DMS153 (cell line): ENCODE measurements at places on chromosomes 6 and 20.

- DNase-seq = no peak
These were observed 47.2 kb downstream of the RRBP1 start for GRCh38 chr20:17634661-17635331.

GRCh38 chr6:43990275-43990626 is 137.0 kb downstream of the MRPL14 start:
- DNase-seq = peak; percentile 42

GRCh38 chr6:14818422-14818884 is 427.4 kb upstream of the JARID2 start:
- no peak for DNase-seq

GRCh38 chr6:158730541-158730907 is 80.7 kb downstream of the SYTL3 start:
- DNase-seq = no peak

DNA sequence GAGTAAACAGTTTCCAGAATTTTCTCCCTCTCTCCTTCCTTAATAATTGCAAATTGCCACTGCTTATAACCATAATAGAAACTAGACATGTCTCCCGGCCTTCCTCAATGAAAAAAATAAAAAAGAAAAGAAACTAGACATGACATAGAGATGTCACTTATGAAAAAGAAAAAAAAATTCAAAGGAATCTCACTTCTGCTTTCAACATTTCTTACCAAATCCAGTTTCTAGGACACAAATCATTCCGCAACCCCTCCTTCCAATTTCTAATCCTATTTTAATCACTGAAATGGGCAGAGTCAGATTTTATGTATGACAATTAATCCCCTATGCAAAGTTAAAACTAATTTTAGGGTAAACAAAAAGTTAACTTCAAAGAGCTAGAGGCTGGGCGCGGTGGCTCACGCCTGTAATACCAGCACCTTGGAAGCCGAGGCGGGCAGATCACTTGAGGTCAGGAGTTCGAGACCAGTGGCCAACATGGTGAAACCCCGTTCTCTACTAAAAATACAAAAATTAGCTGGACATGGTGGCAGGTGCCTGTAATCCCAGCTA is 40.1 kb upstream of the EEF1A1 start:
- no peak for DNase-seq

- DNase-seq = no peak
These were observed 424.3 kb upstream of the ARID1B start for GRCh38 chr6:156352861-156353260.

DNA sequence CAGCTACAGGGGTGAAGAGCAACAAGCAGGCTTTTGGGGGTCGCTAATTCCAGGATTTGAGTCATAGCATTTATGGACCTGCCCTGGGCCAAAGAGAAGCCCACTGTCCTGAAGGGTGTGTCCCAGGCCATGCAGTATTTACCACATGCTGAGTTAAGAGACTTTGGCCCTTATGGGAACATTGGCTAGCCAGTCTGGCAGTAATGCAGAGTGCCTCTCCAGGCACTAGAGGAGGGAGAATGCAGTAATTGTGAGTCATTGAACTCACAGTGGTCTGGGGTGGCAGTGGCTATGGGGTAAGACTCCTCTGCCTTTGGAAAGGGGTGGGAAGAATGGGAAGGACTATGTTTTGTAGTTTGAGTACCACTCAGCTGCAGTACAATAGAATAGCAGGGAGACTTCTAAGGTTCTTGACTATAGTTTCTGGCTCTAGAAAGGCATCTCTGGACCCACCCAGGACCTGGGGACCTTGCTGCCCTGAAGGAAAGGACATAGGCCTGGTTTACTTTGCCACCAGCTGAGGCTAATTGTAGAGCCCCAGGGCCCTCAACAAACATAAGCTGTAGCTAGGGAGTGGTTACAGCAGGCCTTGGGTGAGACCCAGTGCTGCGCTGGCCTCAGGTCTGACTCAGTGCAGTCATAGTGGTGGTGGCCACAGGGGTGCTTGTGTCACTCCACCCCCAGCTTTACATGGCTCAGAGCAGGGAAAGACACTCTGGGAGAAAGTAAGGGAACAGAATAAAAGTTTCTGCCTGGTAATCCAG is 520.9 kb downstream of the HTR1B start:
- no peak for DNase-seq

DNA sequence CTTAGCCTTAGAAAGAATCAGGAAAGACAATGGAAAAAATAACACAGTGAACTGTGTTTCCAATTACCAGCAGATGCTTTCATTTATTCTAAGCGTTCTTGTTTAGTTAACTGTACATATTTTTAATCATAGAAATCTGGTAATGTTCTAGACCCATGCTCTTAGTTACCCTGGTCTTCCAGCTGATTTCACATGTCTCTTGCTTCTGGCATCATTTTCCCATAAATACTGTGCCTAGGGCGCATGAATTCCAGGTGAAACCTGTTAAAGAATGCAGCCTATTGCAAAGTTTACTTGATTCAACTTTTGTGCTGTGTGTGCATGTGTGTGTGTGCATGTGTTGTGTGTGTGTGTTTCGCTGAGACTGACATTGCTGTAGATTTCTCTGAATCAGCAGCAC is 178.6 kb downstream of the PDE7B start:
- no peak for DNase-seq

DNA sequence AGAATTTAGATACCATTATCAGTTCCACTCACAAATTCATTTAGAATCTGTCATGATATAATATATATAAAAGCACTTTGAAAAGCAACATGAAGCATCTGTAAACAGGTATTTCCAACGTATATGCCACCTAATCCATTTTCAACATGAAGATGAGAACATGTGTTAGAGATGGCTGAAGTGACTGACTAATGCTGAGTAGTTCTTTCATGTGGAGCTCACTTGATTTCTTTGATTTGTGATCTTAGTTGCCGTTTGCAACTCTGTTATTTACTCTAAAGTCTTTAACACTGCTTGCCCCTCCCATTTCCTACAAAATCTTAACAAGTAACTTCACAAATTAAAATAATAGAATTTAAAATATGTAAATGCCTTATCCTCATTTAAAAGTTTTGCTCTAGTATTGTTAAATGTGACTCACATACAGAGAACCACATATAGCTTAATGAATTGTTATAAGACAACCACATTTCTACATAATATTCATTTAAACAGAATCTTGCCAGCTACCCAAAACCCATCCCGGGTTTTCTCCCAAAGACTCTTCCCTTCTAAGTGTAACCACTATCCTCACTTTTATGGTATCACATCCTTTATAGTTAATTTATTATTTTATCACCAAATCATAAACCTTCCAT is 78.3 kb downstream of the ME1 start:
- DNase-seq = no peak

DNA sequence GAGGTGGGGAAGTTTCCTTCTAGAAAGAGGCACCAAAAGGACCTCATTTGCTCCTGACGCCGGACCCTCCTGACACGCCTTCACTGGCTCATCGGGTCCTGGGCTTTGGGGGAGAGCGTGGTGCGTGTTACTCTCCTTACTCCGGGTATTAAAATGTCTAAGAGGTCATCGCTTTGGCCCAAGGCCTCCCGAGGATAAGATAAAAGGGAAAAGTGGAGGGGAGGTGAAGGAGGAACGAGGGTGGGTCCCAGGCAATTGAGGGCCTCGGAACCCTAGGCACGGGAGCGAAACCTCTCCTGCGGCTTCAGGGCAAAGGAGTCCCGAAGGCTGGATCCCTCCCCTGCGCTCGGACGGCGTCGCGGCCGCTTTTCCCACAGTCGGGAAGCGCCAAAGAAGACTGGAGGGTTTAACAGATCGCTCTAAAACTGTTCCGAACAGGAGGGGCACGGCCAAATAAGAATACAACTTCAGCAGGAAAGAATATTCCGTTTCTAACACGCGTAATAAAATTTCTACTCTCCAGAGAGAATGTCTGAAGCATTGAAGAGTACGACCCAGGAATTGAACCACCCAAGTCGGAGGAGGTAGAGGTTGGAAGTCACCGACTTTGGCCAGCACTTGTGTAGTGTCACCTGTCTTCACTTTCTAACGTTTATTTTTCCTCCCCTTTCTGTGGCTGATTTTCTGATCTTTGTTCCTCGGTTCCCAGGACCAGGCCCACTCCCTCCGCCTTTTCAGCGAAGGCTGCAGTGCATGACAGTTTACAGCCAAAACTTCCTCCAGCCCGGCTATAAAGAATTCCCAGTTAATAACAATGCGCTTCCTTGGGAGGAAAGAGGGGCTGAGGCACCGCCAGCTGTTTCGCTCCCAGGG is 2.1 kb upstream of the TBXT start:
- no peak for DNase-seq

DNA sequence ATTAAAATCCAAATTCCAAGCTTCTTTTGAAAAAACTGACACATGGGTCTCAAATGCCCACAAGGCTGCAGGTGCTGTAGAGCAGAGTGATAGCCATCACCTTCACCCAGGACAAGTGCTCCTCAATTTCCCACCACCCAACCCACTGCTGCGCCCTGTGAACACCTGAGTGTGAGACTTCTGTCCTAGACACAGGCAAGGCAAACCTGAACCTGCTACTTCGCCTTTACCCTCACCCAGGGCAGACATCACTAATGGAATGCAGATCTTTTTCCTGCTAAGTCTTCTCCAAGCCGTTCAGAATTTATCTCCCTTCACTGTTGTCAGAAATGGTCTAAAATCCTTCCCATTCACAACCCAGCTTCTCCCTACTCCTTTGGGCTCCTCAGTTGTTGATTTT is 65.9 kb downstream of the PREX1 start:
- DNase-seq = no peak

- DNase-seq = no peak
These were observed 39.2 kb downstream of the CCN2 start for GRCh38 chr6:131911951-131912350.

DNA sequence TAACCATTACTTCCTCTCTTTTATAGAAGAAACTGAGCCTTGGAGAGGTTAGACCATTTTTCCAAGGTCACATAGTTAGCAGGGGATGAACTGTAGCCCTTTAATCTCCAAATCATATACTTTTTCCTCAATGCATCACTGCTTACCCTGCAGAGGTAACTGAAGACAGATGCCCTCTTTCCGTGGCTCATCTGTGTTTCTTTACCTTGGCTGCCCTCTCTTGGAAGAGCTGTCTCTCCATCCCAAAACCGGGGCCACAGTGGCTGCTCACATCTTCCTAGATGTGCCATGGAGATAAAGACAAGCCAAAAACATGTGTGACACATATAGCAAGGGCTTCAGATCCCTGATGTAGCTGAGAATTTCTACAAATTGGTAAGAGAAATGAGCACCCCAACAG is 581 bp upstream of the ALDH8A1 start:
- no peak for DNase-seq

DNA sequence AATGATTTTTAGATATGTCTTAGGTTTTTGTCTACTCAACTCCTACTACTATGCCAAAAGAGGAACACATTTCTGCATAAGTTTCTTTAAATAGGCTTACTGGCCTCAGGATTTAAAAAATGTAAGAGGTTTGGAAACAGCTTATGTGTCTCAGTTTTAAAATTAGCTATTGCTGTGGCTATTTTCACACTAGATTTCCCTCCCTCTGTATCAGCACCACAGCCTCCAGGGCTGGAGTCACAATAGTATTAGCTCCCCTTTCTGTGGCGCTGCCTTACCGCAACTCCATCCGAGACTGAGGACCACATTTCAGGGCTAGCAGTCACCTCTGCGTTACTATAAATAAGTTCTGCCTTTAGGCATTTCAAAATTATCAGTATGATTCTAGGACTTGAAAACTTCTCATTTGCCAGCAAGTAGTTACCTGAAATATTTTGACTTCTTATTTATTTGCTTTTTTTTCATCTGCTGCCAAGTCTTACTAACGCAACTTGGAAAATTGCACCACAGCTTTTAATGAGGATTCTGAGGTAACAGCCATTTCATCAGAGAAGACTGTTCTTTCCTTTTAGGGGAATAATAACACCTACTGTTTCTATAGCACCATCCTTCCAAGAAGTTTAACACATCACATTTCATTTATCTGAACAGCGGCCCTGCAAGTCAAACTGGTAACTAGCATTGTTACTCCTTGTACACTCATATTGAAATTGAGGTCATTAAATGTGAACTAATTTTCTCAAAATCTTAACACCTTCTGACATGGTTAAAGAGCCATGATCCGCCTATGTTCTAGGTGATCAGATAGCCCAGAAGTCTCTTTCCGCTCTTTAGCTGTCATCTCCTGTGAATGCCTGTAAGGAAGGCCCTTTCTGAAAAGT is 105.9 kb downstream of the GJA10 start:
- no peak for DNase-seq

DNA sequence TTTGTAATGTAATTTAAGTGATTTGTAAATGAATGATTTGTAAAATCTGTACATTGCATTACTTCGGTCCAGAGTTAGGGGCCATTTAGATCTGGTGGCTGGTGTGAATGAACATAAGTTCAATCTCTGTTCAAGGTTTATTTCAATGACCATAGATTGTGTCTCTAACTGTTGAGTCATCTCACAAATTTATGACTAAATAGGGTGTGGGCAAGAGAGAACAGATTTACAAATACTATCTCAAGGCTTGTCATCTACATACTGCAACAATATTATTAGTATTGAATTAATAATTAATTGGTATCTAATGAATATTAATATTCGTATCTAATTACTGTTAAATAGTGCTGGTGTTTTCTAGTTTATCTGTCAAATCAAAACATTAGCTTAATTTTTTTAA is 115.3 kb upstream of the EDN1 start:
- DNase-seq = no peak

DNA sequence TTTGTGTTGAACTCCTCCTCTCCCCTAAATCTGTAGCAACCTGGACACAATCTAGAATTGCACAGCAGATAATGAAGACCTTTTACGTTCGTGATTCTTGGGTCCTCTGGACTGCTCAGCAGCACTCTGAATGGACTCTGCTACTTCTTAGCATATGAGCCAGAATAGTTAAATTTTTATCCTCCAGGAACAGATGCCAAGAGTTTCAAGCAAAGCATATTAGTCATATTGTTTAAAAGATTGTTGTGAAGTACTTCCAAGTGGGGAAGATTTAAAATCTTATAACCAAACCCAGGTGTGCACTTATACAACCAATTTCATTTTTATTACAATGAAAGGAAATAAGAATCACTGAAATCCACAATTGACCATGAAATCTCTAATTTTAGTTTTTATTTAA is 118.9 kb upstream of the EXOC2 start:
- DNase-seq = no peak

- DNase-seq = no peak
These were observed 26.0 kb downstream of the GPX6 start for GRCh38 chr6:28489366-28490204.

DNA sequence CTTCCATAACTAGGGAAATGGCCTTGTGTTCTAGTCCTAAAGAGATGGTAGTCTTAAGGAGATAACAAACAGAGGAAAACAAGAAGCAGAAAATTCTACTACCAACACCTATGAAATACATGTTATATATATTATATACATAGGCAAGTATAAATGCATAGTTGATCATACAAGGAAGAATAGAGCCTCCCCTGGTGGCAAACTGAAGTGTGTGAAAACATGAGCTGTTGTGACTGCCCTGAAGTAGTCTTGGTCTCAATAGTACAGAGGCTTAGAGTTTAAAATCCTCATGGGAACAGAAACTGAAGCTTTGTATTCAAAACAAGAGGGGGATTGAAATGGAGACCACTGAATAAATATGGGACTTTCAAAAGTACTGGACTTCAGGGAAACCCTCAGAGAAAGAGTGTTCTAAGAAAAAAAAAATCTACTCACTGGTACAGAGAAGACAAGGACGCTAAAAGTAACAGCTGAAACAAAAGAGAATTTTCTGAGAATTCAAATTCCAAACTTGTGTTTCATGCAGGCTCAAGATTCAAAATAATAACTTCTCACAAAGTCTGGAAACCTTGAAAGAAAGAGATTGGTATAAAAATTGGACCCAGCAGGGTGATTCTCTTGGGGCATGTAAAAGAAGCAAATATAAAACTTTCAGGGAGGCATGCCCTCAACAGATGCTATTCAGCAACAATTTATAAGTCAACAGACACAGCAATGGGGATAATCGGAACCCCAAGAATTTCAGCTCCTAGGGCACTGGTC is 59.7 kb upstream of the SAMD3 start:
- DNase-seq = no peak

GRCh38 chr6:138973466-138974153 is 14.4 kb downstream of the REPS1 start:
- no peak for DNase-seq
